ENCODE measurements at places on chromosomes 3 and 15. TPM values are rescaled to one million over a fixed set of nuclear protein-coding genes. Genes with fewer than 3 reads are reported as not detected.

- no peak for DNase-seq
Measured at GRCh38 chr3:182487611-182488010, 305.7 kb upstream of the ATP11B start.

- peak; percentile 42 for DNase-seq
Measured at GRCh38 chr15:99564221-99565048, 1.3 kb upstream of the MEF2A start.

DNA sequence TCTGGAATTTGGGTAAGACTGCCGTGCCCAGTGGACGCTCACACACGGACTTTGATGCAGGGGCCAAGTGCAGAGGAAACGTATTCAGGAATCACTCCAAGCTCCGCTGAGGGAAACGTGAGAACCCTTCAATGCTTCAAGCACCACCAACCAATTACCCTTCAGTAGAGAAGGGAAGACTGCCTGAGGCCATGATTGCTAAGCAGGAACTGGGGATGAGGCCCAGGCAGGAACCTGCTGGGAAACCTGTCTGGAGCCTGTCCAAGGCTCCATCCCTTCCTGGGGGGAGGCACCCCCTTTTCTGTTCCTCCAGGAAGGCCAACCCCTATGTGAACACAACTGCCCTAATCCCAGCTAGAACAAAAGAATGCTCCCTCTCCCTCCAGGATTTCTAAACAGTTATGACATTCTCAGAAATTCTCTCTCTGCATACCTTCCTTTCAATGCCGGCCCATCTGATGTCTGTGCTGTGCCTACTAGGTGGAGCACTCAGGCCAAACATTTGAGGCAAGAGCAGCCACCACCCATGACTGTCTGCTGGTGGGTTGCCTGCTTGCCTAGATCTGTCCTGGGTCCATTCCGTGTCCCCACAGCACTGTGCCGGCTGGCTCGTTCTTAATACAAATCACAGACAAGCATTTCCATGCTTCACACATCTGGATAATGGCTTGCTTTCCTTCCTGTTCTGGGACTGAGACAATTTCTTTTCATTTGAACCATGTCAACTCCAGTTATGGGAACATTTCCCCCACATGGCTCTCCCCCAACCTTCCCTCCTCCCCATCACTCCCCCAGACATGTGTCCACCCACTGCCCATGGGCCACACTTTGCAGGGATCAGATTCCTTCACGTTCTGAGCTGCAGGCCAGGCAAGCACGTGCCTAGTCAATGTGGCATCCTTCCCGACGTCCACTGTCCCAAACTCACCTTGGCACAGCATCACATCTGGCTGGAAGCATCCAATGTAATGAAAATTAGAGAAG is 149.4 kb downstream of the ADAMTS17 start:
- no peak for DNase-seq

Gene CXCR6
- not detected for total RNA-seq

Gene CADPS
- 206 TPM for total RNA-seq

Gene GRAMD2A
- total RNA-seq: 0.47 TPM

Gene SMCO1
- total RNA-seq: not detected

Gene NISCH
- 71.4 TPM for total RNA-seq

- DNase-seq: no peak
Measured at GRCh38 chr3:15279671-15280402, 52.5 kb downstream of the SH3BP5 start.

Gene PLSCR2
- not detected for total RNA-seq

Gene PATL2
- total RNA-seq: 0.78 TPM

Data from occipital lobe (tissue), 3 donors.